ENCODE measurements at places on chromosomes 12 and 14.

DNA sequence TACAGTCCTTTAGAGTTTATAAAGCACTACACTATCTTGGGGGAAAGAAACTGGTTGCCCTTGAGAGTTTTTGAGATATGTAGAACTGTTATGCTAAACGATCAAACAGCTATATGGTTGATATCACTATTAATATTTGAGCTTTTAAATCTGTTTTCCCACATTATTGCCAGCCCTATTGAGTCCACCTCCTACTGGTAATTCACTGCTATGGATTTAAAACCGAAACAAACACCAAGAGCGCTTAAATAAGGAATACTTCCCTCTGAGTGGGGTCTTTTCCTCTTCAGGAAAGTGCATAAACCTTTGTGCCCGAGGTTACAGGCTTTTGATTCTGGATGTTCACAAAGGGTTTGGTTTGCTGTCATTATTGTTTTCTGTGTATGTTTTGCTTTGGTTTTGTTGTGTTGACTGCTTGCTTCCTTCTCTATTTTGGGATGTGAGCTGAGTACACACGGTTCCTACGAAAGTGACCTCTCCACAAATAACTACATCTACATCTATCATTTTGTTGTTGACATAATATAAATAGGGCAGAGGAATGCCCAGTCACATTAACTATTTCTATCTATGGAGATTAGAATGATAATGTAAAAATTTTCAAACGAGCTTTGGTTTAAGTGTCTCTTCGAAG lies 44.8 kb downstream of the LGR5 start:
- DNase-seq: no peak

GRCh38 chr12:59181196-59181777 lies 261.0 kb upstream of the LRIG3 start:
- peak; percentile 23 for DNase-seq

DNA sequence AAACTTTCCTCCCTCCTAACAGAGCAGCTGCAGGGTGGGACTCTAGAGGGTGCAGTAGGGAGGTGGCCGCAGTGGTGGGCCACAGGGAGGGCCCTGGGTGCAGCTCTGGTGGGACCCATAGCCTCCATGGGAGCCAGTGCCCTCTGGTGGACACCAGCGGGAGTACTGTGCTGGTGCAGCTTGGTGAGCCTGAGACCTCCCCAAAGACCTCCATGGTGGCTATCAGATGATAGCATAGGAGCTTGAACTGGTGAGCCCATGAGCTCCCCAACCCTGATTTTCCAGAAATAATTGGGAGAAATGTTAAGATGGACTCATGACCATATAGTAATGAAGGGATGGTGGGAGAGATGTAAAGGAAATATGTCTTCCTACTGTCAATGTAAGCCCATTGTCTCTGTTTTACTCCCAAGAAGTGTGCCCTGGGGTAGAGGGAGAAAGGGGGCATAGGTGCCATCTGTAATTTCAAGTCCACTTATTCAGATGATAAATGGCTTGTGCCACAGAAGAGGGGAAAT lies 98.7 kb downstream of the GAS2L3 start:
- DNase-seq: peak; percentile 15

GRCh38 chr12:117022465-117022864 lies 76.8 kb downstream of the TESC start:
- DNase-seq: no peak

DNA sequence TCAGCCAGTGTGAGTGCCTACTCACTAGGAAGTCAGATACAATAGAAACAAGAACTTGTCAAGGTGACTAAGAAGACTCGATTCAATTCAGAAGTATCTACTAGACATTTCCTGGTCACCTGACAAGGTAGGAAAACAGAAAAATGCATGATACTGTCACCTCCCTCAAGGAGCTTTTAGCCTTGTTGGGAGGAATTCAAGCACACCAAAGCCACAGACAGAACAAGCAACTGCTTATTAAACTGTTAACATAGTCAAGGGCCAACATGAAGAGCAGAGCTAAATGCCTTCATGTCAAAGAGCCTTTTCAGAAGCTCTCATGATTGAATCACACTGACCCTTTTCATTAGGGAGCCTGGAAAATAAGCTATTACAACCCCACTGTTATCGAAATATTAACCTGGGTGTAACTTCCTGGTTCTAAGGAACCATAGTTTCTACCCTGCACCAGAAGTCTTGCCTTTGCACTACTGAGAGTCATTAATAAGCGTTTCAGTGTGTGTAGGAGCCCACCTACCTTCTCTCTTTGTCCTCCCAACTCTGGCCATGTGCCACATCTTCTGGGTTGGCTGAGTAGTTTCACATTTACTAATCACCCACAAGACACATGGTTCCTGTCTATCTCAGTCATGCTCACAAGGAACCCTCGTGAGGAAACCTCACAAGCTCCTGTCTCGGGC lies 31.0 kb upstream of the LGALS3 start:
- peak; percentile 30 for DNase-seq

DNA sequence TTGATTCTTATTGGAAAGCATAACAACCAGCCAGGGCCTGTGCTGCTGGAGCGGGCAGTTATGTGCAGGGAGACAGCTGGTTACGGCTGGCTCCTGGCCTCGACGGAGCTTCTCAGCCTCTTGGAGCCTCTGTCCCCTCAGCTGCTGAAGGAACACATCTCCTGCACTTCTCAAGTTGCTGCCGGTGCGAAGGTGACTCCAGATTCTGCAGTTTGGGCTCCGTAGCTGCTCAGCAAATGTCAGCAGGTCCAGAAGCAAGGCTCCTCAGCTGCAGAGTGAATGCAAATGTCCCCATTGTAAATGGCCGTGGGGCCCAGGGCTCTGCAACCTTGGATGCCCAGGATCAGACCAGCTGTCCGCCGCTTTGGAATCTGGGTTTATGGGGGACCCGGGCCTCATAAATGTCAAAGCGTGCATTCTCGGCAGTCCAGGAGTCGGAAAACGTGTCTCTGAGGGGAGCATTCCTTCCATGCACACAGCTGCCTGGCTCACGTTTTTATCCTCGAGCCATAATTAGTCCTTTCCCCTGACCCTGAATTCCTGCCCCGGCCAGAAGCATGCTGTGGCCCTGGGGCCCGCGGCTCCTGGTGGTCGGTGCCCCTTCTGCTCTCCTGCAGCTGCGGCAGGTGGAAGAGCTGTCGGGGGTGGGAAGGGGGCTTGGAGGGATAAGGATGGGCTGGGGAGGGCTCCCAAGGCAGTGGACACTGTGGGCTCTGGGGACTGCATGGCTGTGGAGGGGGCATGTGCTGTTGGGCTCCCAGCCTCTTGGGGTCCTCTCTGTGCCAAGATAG lies 106.0 kb downstream of the KIF26A start:
- no peak for DNase-seq

GRCh38 chr14:95948558-95948981 lies 71.9 kb downstream of the TUNAR start:
- DNase-seq: no peak

- DNase-seq: no peak
These were observed 1.3 kb upstream of the SLC41A2 start for GRCh38 chr12:104959335-104959841.

DNA sequence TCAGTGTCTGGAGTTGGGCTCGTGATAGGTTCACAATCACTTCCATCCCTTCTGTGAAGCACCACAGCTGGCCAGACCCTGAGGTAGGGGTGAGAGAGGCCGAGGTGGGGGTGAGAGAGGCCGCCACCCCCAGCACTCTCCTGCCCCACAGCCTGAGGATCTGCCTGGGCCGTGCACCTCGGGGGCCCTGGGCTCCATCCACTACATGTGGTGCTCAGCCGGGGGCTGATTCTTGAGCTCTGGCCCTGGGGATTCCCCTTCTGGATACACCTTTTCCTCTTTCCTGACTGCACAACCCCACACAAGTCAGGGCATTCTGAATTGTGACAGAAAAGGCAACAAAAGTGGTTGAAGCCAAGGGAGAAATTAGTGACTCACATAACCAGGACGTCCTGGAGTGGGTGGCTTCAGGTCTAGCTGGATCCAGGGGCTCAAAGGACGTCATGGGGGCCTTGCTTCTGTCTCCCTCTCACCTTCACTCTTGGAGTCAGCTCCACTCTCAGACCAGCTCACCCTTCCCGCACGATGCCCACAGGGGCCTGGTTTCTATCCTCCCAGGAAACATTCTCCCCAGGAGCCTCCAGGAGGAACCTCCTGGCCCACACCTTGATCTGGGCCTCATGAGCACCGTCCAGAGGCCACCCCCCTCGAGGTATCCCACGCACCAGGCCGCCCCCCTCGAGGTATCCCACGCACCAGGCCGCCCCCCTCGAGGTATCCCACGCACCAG lies 12.1 kb upstream of the FBRSL1 start:
- no peak for DNase-seq

GRCh38 chr12:27101290-27101689 lies 18.9 kb upstream of the C12orf71 start:
- no peak for DNase-seq

- DNase-seq: no peak
These were observed 106.1 kb upstream of the RFLNA start for GRCh38 chr12:124188561-124189405.

GRCh38 chr12:19461999-19462398 lies 22.7 kb downstream of the AEBP2 start:
- DNase-seq: no peak

- peak; percentile 45 for DNase-seq
These were observed 142.3 kb upstream of the TMPO start for GRCh38 chr12:98373025-98373554.

DNA sequence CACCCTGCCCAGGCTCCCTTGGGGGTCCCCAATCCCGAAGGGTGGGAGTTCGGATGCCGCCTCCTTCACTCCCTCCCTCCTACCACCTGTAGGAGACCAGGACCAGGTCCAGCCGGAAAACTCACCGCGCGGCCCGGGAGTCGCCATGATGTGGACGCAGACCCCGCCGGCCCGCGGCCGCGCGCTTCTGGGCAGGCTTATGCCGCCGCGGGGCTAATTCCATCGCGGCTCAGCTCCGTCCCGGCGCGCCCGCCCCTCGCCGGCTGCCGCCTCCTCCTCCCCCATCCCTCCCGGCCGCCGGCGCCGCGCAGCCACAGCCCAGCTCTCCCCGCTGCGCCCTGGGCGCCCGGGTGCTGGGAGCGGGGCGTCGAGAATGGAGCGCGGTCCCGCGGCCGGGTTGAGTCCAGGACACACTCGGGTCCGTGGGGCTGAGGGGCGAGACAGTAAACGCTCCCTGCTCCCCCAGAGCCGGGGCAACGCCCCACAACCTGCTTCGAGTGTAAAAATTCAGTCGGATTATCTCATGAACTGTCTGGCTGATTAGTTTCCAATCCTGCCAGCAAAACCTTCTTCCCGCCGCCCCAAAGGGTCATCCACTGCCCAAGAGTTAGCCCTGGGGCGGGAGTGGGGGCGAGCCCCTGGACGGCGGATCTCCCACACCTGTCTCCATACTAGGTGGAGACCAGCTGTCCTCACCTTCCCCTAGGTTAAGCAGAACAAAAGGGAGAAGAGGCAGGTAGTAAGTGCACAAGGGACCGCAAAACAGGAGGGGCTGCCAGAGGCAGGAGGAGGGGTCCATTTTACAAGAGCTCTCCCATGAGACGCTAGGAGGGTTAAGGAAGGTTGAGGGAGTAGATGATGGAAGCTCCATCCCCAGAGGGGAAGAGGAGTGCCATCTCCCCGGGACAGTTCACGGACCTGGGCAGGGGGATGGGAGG lies at the start of gene ANO2:
TSS of gene ANO2 (minus strand) at position 189 of the 938 bp plus-strand sequence. CDS start at position 147, 42 bp downstream.
- peak; percentile 12 for DNase-seq

DNA sequence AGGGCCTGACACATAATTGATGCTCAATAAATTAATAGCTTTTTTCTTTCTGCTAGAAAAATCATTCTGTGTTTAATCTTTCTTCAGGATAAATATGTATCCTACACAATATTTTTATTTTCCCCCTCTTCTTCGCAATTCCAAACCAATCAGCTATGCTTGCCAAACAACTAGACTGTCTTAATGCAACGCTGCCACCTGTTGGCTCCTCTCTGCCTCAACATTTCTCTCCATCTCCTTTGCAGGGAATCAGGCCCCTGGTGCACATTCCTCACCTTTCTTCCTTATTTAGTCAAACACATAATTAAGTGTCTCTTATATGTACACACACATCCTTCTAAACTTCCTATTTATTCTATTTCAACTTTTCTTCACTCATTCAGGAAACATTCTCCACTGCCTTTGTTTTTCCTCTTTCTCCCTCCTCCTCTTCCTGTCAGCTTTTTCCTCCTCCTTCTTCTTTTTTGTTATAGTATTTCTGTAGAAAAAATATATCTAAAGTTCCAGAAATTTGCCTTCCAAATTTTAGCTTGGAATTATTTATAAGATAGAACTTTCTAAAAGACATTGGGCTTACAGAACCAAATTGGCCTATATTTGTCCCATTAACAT lies 406.0 kb downstream of the PRKD1 start:
- no peak for DNase-seq

DNA sequence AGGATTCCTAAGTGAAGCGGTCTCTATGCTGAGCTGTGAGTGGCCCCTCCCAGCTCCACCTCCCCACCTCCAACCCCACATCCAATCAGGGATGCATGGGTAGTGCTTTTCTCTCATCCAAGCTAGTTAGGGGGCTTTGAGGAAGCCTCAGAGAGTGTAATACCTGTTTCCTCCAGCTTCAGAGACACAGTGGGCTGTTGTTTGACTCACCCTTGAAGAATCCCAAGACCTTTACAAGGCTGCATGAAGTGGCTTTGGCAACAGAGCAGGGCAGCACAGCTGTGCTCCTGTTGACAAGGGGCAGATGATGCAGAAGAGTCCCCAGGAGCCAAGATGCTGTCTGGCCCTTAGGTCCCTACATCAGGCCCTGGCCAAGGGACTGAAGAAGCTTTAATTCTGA lies 27.1 kb upstream of the CLMN start:
- no peak for DNase-seq

DNA sequence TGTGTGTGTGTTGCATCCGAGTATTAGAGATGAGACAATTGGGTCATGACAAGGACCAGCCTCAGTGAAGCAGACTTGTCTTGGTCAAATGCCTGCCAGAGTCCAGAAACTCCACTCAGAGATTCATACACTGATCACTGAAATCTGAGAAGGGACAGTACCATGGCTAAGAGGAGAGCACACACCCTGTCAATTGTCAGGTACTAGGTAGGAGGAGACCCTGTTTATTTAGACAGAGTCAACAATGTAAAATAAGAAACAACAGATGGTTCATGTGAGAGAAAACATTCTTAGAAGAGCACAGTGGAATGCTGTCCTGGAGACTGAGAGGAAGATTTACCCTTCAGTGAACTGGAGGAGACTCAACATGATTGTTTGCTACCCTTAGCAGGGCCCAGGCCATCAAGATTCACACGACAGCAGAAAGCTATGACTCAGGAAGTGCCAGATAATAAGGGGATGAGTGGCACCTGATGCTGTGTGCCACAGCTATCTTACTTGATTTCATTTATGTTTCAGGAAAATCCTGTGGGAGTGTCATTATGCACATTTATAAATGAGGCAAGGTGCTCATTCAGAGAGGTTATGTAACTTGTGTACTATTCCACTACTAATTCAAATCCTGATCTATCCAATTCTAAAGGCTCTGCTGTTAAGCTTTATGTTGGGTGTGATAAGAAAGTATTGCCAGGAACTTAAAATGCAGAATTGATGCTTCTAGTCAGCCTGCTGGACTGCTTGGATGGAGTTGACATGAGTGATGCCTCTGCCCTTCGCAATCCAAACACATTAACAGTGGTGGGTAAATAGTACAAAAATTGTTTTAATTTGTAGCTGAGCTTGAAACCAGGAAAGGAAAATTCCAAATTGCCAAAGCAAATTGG lies 136.6 kb upstream of the NEDD1 start:
- DNase-seq: no peak
